ENCODE measurements at places on chromosomes 2 and 18.

- no peak for DNase-seq
Measured at GRCh38 chr18:43952398-43952797, 675.1 kb upstream of the SYT4 start.

DNA sequence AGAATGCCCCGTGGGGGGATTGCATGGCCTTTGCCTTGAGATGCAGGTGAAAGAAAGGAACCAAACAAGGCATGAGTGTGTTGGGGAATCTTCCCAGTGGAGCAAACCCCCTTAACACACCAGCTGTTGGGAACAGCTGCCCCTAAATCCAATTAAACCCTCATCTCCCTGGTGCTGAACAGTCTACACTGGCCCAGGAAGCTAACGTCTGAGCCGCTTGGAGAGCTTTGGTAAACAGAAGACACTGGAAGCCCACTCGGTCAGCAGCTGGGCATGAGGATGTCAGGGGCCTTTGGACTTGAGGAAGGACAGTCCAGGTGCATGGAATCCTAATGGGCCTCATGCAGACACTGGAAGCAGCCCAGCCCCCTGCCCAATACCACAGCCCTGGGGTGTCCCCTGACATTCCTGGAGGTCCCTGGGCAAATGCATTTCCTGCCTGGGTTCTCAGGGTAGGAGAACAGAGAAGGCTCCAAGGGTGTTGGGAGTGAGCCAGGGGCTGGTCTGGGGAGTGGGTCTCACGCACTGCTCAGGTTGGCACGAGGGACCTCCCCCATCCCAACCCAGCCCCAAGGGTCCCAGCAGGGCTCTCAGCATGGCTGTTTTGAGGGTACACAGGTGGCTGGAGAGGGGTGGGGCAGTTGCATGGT is 37.7 kb downstream of the GBX2 start:
- DNase-seq = no peak

DNA sequence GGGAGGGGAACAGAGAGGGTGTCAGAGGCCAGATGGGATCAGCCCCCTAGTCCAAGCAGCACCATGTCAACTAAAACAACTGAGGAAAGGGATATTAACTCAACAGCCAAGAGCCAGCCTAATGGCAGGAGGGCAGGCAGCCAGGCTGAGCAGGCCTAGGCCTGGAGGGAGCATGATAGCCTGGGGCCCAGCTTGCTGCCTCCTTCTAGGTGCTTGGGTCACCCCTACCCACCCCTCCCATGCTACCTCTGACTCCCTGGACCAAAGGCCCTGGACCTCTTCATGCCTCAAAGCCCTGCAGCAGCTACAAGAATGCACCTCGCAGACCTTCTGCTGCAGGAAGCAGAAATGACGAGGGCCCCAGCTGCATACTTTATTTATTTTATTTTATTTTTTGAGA is 22.1 kb upstream of the TNS1 start:
- DNase-seq = no peak

GRCh38 chr2:86331384-86331783 is 6.0 kb downstream of the REEP1 start:
- no peak for DNase-seq

DNA sequence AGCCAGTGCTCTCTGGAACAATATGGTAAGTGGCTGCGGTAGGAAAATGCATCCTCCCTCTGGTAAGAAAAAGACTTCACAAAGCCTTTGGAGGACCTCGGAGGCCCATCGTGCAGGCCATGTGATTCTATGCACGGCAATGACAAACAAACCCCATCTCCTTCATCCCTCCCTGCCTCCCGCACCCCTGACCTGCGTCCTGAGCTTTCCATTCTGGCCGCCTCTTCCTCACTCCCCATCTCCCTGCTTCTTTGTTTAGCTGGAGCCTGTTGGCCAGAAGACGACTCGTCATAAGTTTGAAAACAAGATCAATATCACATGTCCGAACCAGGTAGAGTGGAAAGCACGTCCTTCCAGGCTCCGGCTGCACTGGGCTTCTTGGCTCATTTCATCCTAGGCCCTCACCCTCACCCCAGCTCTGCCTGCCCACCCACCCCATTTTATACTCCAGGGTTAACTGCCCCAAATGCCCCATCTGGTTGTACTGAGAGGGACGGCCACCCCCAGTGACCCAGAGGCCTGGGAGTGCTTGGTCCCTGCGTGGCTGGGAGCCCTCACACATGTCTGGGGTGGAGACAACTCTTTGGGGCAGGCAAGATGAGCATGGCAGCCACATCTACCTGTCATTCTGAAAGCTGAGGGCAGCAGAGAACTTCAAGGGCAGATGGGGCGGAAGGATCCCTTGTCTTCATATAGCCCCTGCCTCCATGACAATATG is 94.0 kb downstream of the PLB1 start:
- DNase-seq = no peak

DNA sequence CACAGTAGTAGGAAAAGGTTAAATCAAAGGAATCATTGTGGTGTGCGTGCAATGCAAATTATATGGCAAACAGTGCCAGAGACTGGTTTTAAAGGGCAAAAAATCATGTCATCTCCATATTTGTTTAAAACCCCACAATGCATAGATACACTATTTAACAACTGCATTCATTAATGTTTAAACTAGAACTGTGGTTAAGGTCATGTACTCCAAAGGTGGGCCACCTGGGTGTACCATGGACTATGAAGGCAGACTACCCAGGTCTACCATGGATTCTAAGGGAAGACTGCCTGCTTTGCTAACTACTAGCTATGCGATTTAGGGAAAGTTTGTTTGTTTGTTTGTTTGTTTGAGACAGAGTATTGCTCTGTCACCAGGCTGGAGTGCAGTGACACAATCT is 356.3 kb downstream of the ZEB2 start:
- no peak for DNase-seq

- no peak for DNase-seq
Measured at GRCh38 chr2:182858671-182859070, 7.8 kb downstream of the FRZB start.

DNA sequence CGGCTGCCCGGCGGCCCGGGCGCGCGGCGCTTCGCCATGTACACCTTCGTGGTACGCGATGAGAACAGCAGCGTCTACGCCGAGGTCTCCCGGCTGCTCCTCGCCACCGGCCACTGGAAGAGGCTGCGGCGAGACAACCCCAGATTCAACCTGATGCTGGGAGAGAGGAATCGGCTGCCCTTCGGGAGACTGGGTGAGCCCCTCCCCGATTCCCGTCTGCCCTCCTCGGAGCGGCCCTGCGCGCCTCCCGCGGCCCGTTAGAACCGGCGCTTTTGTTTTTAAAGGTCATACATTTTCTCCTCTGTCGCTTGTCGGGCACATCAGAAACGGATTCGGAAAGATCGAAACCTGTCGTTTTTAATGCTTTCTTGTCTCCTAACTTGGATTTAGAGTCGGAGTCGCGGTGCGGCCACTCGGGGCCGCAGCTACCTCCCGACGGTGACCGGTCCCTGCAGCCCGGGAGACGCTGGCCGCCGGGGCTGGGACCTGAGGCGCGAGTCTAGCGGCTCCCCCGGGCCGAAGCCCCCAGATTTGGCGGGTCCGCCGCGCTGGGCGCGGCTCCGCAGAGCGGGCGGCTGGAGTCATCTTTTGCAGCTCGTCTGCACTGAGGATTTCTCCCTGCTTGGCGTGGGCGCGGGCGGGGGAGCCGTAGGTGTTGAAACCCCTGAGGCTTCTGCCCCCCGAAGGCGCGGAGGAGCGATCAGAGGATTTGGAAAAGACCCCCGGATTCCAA is 519 bp downstream of the TTL start:
- DNase-seq = peak; percentile 15

DNA sequence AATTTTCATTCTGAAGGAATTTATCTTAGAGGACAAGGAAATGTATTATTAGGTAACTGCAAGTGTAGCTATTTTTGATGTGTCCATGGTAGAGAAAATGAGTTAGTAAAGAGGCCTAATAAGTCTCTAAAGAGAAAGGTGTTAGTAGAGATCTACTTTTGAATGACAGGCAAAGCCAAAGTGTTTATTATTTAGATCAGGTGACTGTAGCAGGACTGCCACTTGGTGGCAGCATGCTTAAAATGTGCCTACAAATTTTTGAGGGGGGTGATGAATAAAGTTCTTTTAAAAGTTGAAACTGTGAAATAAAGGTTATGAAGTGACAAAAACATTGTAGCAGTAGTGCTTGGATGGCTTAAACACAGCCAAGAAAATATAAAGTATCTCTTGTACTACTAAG is 421.5 kb upstream of the MEIS1 start:
- no peak for DNase-seq

DNA sequence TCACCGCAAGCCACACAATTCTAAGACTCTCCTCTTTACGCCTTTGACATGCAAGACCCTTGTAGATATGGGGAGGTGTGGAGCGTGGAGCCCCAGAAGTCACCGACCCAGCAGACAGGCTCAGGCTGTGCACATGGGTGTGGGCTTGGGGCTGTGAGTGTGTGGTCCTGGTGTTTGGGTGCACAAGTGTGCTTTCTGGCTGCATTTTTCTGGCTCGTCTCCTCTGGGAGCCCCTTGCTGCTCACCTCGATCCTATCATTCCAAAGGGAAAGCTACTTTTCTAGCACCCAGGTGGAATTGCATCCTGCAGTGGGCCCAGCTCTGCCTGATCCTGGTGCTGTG is 143.0 kb downstream of the ACOXL start:
- no peak for DNase-seq

- DNase-seq = no peak
Measured at GRCh38 chr2:174023591-174024523, 58.7 kb upstream of the SP3 start.

DNA sequence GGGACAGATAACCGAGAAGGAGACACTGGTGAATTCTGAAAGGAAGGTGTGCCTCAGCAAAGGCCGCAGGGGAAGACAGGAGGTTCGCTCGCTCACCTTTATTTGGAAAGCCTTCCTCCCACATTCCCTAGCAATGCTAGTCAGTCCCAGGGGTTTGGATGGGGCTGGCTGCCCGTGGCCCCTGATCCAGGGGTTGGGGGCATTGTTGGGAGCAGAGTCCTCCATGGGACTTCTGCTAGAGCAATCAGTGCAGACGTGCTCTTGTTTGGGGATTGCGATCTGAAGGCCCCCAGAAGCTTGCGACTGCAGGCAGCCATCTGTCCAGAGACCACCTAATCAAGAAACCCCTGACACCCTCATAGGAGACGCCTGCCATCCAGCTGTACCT is 6.0 kb upstream of the CYP27C1 start:
- no peak for DNase-seq

DNA sequence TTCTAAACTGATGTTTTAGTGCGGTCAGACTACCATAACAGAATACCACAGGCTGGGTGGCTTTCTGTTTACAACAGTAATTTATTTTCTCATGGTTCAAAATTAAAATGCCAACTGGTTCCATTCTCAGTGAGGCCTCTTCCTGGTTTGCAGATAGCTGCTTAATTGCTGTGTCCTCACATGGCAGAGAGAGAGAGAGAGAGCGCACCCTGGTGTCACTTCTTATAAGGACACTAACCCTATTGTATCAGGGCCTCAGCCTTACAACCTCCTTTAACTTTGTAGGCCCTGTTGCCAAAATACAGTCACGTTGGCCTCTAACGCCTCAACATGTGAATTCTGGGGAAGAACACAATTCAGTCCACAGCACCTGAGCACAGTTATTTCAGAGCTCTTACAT is 37.5 kb upstream of the ZNF385B start:
- no peak for DNase-seq

GRCh38 chr2:180291060-180291459 is 284.0 kb upstream of the CWC22 start:
- no peak for DNase-seq

GRCh38 chr2:161586517-161587167 is 37.6 kb upstream of the SLC4A10 start:
- DNase-seq = no peak

DNA sequence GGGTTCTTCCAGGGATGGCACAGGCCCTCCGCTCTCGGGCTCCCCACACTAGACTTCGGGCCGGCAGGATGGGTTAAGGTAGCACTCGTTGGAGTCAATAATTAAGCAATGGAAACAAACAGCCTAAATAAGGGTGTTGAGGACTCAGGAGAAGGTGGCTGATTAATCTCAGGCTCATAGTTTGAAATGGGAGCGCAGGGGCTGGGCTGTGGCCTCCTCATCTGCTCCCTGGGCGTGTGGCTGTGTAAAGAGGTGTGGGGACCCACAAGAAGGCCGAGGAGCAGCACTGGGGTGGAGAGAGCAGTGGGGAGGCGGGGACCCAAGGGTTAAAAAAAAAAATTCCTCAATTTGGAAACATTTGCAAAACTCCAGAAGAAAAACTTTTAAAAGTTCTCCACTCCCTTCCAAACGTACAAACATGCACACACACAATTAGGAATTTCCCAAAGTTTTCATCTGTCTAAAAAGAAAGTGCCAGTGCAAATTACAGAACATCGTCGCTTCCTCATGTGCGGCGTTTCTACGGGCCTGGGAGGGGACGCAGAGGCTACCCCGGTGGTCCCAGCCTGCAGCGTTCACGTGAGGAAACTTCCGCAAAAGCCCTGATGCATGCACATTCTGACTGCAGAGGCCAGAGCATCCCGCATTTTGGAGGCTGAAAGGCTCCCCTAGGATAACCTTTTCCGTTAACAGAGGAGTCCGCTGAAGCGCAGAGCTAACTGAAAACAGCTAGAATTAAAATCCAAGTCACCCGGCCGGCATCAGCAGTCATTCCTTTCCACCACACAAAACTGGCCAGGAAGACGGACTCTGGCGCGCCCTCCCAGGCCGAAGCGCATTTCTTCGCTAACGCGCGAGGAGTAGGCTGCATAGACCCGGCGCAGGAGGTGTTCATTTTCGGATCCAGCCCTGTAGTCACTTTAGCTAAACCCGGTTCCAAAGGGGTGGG is 1.0 kb upstream of the TUBB6 start:
- DNase-seq = no peak

- DNase-seq = no peak
Measured at GRCh38 chr2:42937171-42937875, 144.9 kb upstream of the HAAO start.

DNA sequence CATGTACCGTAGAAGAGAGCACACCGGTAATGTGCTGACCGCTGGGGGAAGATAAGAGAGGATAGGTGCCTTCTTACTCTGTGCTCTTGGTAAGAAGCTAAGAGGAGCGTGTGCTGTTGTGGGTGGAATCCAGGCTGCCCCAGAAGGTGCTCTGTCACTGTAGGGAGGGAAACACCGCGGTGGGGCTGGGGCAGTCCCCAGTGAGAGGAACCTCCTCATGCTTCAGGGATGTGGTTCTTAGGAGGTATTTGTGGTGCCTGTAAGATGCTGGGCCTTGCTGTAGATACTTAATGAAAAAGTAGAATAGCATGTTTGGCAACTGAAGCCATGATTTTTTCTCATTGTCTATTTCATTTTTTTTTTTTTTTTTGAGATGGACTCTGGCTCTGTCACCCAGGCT is 1.1 kb downstream of the COLEC11 start:
- DNase-seq = no peak

- no peak for DNase-seq
Measured at GRCh38 chr18:63562284-63562683, 20.1 kb downstream of the SERPINB12 start.

GRCh38 chr2:71558300-71559051 is 105.1 kb downstream of the DYSF start:
- no peak for DNase-seq

- no peak for DNase-seq
Measured at GRCh38 chr2:196218106-196218505, 46.7 kb upstream of the STK17B start.

All from activated CD8-positive, alpha-beta memory T cell treated with anti-CD3 and anti-CD28 coated beads for 48 hours (primary cell).